ENCODE measurements at places on chromosomes 6 and 20.

GRCh38 chr6:31214516-31214915 is 44.0 kb upstream of the POU5F1 start:
- no peak for DNase-seq

DNA sequence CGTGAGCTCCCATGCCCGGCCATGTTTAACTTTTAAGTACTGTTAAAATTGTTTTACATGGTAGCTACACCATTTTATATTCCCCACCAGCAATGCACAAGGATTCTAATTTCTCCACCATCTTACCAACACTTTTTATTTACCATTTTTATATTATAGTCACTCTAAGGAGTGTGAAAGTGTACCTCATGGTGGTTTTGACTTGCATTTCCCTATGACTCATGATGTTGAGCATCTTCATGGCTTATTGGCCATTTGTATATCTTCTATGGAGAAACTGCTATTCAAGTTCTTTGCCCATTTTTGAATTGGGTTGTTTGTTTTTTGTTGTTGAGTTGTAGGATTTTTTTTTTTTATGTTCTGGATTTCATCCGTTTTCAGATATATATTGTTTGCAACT is 15.6 kb upstream of the BPHL start:
- DNase-seq = no peak

GRCh38 chr6:84057908-84058307 is 24.3 kb downstream of the MRAP2 start:
- no peak for DNase-seq

DNA sequence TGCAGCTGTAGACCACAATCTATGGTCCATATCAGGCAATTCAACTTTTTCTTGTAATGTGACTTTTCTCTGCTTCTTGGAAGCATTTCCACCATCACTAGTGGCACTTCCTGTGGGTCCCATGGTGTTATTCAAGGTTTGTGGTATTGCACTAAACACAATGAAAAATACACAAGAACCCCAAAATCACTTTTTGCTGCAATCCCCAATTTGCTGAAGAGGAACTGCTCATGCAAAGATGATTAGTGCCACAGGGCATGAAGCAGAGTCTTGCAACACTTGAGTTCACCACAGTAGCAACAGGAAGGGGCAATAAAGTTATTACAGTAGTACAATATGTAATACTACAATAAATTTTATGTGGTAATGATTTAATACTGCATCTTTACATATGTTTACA is 16.8 kb upstream of the TAAR1 start:
- DNase-seq = no peak

DNA sequence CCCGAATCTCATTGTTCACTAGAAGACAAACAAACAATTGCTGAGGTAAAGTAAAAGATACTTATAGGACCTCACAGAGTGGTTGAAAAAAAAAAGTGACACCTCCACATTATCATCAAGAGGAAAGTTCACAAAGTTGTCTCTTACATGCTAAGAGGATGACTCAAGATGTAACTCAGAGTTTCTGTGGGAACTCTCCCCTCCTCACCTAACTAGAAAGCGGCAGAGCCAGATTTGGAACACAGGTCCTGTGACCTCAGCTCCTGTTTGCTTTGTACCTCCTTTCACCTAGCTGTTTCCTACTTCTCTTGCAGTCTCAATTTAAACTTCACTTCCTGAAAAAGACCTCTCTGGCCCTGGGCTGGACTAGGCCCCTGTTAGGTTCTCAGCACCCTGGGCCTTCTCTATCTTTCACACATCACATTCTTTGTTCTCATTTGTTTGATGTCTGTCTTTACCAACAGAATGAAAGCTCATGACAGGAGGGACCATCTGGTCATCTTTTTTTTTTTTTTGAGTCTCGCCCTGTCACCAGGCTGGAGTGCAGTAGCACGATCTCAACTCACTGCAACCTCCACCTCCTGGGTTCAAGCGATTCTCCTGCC is 60.8 kb downstream of the CD24 start:
- DNase-seq = no peak

- DNase-seq = no peak
Observed at GRCh38 chr20:25551413-25552215, 33.7 kb downstream of the NINL start.

DNA sequence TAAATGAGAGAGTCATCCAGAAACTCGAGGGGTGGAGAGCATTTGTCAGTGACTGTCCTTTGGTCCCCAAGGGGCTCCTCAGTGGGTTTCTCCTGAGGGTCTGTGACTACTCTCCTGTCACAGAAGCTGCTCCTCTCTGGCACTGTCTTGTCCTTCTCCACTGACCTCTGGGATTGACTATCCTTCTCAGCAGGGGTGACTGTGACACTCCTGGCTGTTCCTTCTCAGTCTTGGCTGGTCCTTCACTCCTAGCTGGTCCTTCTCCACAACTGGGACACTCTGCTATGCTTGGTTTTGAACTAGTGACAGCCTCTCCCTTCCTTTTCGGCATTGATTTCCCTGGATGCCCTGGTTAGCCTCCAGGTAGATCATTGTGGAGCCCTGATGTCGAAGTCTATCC is 33.5 kb downstream of the DYNLT1 start:
- DNase-seq = no peak

DNA sequence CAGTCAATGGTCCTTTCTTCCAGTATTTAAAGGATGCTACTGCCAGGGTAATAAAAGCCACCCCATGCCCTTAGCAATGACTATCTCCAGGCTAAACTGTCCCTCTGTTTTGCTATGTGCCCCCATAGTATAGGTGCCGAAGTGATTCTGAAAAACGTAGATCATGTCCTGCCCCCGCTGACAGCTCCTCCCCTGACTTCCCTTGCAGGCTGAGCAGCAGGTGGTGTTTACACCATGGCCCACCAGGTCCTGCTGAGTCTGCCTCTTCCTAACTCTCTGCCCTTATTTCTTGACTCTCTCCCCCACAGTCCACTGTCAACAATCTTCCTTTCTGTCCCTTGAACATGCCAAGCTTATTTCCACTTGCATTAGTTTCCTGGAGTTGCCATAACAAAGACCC is 352.5 kb upstream of the TSHZ2 start:
- DNase-seq = no peak

GRCh38 chr6:65289491-65289890 is 417.5 kb downstream of the EYS start:
- DNase-seq = no peak

DNA sequence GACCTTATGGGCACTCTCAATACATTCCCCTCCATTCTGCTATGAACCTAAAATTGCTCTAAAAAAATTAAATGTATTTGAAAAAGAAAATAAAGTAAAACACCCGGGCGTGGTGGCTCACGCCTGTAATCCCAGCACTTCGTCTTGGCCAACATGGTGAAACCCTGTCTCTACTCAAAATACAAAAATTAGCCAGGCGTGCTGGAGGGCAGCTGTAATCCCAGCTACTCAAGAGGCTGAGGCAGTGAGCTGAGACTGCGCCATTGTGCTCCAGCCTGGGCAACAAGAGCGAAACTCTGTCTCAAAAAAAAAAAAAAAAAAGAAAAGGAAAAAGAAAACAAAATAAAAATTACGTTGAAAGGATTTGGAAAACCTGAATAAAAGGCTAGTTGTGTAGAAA is 60.5 kb downstream of the CD164 start:
- no peak for DNase-seq

- DNase-seq = no peak
Observed at GRCh38 chr6:79650950-79651349, 19.8 kb downstream of the SH3BGRL2 start.

GRCh38 chr20:63321148-63321831 is 28.3 kb downstream of the COL20A1 start:
- no peak for DNase-seq

GRCh38 chr6:108712946-108713345 is 135.3 kb upstream of the ARMC2 start:
- no peak for DNase-seq

DNA sequence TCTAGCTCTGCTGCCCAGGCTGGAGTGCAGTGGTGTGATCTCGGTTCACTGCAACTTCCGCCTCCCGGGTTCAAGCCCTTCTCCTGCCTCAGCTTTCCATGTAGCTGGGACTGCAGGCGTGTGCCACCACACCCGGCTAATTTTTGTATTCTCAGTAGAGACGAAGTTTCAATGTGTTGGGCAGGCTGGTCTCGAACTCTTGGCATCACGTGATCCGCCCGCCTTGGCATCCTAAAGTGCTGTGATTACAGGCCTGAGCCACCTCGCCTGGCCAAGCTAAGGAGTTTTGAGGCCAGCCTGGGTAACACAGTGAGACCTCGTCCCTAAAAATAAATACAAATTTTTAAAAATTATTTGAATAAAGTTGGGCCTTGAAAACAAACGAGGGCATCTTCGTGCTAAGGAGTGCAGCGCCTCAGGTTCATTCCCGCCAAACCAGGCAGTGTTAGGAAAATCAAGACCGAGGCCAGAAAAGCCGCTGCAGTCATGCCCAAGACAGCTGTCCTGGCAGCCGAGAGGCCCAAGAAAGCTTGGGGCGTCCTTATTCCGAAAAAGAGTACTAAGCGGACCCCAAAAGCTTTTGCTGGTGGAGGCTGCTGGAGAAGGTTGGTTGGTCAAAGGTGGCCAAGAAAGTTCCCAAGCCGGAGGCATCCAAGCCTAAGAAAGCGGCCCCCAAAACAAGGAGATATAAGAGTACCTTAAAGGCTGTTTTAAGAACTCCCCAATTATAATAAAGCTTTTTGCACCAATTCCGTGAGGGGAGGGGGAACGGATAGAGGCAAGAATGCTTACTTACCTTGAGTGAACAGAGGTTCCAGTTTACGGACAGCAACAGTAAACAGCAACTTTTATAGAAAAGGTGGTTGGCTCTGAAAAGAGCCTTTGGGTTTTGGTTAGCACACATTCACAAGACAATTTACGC is 109.0 kb downstream of the HFE start:
- no peak for DNase-seq

DNA sequence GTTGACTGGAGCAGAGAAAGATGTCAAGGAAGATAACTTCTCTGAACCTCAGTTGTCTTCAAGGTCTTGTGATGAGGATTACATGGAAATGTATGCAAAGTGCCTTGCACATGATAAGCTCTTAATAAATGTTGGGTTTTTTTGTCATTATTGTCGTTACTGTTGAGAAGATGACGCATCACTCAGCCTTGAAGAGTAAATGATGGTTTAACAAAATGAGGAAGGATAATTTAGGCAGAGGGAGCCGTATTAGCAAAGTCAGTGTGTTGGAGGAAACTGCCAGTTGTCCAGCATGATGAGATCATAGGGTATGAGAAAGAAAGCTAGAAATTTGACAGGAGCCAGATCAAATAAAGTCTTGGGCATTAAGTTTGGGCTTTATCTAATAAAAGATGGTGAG is 8.8 kb upstream of the SUPT3H start:
- no peak for DNase-seq

- no peak for DNase-seq
Observed at GRCh38 chr6:35381132-35381531, 38.8 kb downstream of the PPARD start.

- DNase-seq = no peak
Observed at GRCh38 chr6:79646006-79646405, 14.9 kb downstream of the SH3BGRL2 start.

DNA sequence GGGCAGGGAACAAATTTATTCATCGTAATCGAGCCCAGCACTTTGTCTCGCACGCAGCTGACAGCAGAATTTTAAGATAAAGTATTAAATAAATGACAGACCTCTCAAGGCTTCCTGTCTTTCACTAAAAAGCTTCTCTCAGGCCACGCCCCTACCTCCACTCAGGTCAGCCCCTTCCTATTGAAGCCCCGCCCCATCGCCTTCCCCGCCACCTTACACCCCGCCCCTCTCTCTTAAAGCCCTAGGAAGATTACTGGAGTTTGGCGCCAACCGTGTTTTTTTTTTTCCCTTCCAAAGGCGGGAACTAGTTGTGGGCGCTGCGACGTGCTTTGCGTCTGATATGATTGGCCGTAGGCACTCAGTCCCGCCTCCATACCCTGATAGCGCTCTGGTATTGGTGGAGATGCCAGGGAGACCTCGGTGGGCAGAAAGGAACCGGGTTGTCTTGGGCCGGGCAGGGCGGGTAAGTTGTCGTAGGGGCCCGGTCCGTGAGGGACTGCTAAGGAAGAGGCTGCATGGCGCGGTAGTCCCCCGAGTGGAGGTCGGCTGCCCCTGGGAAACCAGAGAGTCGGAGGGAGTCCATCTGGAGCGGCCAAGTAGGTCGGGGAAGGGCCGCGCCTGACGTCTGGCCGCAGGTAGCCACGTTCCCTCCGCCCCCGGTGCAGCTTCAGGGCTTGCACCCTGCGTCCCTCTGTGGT is at the start of gene CASP8AP2:
Gene CASP8AP2, plus strand, starts transcription at position 409 of the 698 bp plus-strand sequence.
- peak; percentile 88 for DNase-seq

GRCh38 chr6:21826904-21827303 is 233.4 kb downstream of the SOX4 start:
- no peak for DNase-seq

DNA sequence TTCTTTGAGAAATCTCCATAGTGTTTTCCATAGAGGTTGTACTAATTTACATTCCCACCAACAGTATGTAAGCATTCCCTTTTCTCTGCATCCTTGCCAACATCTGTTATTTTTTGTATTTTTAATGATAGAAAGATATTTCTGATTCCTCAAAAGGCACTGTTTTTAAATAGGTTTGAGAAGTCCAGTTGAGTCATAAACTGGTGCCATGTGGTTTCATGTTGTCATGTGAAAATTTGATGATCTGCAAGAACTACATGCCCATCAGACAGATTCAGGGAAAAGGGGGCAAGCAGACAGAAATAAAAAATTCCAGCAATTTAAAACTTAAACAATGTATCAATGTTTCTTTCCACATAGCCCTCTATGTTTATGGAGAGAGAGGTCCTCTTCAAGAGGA is 227.5 kb downstream of the KCNQ5 start:
- DNase-seq = no peak

GRCh38 chr6:55320696-55321086 is 6.6 kb upstream of the GFRAL start:
- no peak for DNase-seq

GRCh38 chr6:14711704-14712379 is 534.0 kb upstream of the JARID2 start:
- DNase-seq = no peak

- no peak for DNase-seq
Observed at GRCh38 chr6:24833711-24834386, 35.1 kb upstream of the ARMH2 start.

GRCh38 chr6:166721576-166721975 is 94.5 kb upstream of the RPS6KA2 start:
- no peak for DNase-seq

GRCh38 chr6:141653590-141653989 is 479.1 kb upstream of the GJE1 start:
- DNase-seq = no peak

Measured in stimulated activated CD8-positive, alpha-beta memory T cell treated with anti-CD3 and anti-CD28 coated beads, Interleukin-7, amount 100 ng/mL, for 48 hours (primary cell).